HT1080 (cell line): ENCODE measurements at places on chromosomes 3 and 15.

GRCh38 chr3:171333784-171334464, 126.3 kb downstream of the TNIK start:
- peak; percentile 41 for DNase-seq

DNA sequence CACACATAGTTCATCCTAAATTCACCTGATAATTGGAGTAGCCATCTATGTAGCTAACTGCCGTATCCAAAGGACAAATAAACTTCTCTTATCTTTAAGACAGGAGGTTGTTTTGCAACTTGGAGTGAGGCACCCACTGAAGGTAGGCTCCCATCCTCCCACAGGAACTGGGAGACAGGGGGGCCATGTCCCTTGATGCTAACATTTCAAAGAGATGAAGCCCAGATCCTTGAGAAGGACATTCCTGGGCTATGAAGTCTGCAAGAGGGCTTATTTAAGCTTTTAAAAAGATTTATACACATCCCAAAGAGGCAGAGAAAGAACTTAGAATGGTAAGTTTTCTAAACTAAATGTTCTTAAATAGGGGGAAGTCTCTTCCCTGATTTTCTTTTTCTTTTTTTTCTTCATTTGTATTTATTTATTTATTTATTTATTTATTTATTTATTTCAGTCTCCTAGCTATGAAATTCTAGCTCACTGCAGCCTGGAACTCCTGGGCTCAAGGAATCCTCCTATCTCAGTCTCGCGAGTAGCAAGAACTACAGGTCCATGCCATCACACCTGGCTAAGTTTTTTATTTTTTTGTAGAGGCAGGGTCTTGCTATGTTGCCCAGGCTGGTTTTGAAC, 12.8 kb upstream of the MOBP start:
- DNase-seq: no peak

DNA sequence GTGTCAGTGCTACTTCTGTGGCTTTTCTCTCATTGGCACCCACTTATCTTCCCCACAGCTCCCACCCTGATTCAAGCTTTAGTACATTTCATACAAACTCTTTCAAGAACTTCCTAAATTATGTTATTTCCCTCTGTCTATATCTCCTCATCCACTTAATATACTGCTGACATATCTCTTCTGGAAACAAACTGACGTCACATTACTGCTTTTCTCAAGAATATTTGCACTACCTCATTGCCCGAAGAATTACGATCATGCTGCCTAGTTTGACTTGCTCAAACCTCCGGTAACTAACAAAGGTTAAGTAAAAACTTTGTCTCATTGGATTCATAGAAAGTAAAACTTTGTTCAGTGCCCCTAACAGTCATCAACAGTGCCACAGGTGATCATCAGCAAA, 76.5 kb downstream of the STAC start:
- DNase-seq: no peak

DNA sequence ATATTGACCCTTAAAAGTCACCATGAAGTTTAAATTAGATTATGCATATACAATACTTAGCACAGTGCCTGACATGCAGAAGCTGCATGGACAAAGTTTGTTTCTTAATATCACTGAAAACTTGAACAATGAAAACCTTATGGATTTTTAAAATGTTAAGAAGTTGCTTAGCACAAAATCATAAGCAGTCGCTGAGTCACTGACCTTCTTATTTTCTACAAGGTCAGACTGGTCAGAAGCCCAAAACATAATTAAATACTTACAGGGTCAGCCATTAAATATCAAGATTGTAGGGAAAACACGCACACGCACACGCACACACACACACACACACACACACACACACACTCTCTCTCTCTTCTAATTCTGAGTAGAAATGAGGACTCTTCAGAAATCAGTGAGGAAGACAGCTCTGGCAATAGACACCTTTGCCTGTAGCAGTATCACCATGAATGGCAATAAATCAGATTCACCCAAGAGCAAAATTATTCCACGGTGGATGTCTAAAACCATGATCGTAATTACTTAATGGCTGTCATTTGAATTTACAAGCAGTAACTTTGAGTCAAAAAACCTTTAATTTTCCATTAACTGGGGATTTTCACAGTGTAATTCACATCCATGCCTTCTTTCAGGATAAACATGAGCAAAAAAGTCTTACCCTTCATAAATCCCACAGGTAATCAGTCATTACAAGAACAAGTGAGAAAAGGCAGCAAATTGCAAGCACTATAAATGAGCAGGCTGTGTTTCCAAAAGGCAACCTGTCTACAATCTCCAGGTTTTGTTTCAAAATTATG, 147.5 kb downstream of the OSBPL10 start:
- no peak for DNase-seq

- no peak for DNase-seq
Measured at GRCh38 chr15:56699743-56700142, 33.6 kb downstream of the ZNF280D start.
